Activated T-helper 2 cell treated with anti-CD3 and anti-CD28 coated beads, Interferon-gamma antibody, Interleukin-2, Interleukin-4, amounts not matched to agents 10 μg/mL and 5 μg/mL and 100 μg/mL, durations not matched to agents 14 hours and 24 hours and 36 hours (primary cell): ENCODE measurements at places on chromosomes 3 and 15. TPM values are rescaled to one million over a fixed set of nuclear protein-coding genes. Genes with fewer than 3 reads are reported as not detected.

CCR3 gene
- not detected in 2 replicates for total RNA-seq

UMPS gene
- total RNA-seq: 49.0 and 52.8 TPM in 2 replicates

DNA sequence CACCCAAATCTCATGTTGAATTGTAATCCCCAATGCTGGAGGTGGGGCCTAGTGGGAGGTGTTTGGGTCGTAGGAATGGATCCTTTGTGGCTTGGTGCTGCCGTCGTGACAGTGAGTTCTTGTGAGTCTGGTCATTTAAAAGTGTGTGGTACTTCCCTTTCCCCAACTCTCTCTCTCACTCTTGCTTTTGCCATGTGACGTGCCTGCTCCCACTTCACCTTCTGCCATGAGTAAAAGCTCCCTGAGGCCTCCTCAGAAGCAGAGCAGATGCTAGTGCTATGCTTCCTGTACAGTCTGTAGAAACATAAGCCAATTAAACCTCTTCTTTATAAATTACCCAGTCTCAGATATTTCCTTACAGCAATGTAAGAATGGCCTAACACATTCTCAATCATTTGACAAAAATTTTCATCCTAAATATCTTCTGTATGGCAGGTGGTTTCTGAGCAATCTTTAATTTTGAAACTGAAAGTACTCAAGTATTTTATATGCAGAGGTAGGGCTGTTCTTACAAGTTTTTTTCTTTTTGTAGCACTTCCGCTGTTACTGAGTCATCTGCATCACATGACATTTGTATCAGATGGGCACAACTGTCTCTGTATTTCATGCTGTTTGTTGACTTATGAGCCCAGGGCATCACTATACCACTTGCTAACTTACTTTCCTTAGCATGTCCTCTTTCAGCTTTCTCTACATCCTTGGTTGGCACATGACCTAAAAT, 8.8 kb downstream of the RPL39L start:
- peak overlapping the region; percentile 98 for H3K27ac ChIP-seq
- H3K4me1 ChIP-seq: peaks cover 49% of the 10 kb centered on the region
- peaks cover 78% of the 10 kb centered on the region for H3K36me3 ChIP-seq
- peak overlapping the region; percentile 65 for H3K4me3 ChIP-seq
- H3K27me3 ChIP-seq: no peaks in the 10 kb centered on the region

GRCh38 chr3:66017591-66017990, 21.1 kb downstream of the MAGI1 start:
- no peaks in the 10 kb centered on the region for H3K36me3 ChIP-seq
- H3K4me1 ChIP-seq: no peaks in the 10 kb centered on the region
- DNase-seq: no peak
- H3K4me3 ChIP-seq: no peak overlapping the region
- H3K27me3 ChIP-seq: peaks cover 5% of the 10 kb centered on the region

- H3K4me3 ChIP-seq: no peak overlapping the region
- H3K27me3 ChIP-seq: peaks cover 26% of the 10 kb centered on the region
- no peak overlapping the region for H3K27ac ChIP-seq
- DNase-seq: no peak
- H3K36me3 ChIP-seq: no peaks in the 10 kb centered on the region
- H3K4me1 ChIP-seq: no peaks in the 10 kb centered on the region
Observed at GRCh38 chr3:182668974-182669373, 124.3 kb upstream of the ATP11B start.
